ENCODE measurements at places on chromosomes 2 and 18.

DNA sequence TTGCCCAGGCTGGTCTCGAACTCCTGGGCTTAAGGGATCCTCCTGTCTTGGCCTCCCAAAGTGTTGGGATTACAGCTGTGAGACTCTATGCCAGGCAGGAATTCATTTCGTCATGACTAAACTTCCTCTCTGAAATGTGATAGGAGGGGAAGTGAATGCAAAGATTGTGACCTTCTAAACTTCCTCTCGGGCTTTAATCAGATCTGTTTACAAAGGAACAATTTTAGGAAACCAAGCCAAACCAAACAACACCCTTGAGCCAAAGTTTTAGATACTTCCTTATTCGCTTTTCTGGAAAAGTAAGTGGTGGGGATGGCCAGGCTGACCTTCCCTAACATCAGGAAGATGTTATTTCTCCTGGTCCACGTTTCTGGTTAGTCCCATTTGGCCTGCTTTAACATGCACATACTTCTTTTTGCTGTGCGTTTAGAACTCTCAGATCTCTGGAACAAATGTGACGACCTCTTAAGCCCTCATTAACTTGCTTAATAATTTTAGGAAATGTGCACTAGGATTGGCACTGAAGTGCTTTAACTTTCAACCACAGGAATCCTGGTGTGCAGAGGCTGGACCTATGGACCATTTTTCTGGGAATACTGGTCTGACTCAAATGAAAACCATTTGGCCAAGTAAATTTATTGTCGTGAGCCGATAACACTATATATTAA lies 33.2 kb upstream of the YES1 start:
- DNase-seq: no peak

GRCh38 chr2:237708961-237709360 lies 81.6 kb downstream of the LRRFIP1 start:
- DNase-seq: no peak

DNA sequence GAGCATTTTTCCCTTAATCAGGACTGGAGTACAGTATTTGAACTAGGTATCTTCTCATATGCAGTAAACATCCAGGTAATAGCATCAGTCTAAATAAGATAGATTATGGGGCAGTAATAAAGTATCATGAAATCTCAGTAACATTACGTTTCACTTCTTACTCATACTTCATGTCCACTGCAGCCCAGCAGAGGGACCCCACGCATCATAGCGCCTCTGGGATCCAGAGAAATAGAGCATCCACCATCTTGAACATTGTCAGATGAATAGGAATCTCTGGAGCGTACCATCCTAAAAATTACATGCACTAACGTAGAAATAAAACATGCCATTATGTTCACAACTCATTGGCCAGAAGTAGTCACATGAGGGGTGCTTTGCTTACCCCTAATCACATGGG lies 499.0 kb downstream of the CPS1 start:
- DNase-seq: no peak

DNA sequence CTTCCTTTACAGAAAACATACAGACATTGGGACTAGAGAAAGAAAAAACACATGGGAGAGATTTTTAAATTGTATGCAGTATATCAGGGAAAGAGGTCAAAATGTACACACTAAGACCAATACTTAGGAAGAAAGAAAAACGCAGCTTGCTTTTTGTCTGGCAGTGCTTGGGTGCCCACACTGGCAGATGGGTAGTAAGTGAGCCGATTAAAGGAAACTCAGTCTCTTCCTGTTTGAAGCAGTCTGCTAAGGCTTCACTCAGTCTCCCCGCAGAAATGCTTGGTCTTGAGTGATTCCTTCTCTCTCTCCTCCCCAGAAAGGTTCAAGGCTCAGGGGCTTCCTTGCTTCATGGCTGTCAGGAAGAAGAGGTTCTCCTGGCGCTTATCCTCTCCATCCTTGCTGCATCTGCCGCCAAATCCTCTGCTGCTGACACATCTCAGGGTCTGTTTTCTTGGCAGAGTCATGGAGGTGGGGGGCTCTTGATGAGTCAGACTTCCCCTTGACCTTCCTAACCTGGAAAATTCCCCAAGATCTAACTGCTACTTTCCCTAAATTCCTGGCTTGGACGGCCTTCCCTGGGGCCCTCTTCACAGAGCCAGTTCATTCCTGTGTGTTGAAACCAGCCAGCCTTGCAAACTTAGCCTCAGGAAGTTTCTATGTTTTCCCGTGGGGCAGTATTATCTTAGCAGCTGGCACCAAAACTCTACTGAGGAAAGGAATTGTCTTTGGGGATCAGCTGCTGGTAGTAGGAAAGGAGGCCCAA lies 10.5 kb upstream of the TMSB10 start:
- no peak for DNase-seq

DNA sequence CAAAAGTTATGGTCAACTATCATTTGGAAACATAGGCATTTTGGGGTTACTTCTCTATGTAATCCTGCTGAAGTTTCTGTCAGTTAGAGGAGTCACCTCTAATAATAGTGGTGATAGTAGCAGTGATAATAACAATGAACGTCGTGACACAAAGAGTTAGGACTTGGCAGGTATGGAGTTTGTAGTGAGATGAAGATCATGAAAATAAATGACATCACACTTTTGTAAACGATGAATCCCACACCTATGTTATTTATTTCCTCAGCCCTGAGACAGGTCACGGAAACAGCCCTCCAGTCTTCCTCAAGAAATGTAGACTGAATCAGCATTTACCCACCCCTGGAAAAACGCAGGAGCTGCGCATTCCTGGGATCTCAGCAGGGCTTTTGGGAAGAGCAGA lies 38.8 kb downstream of the TSN start:
- DNase-seq: no peak

DNA sequence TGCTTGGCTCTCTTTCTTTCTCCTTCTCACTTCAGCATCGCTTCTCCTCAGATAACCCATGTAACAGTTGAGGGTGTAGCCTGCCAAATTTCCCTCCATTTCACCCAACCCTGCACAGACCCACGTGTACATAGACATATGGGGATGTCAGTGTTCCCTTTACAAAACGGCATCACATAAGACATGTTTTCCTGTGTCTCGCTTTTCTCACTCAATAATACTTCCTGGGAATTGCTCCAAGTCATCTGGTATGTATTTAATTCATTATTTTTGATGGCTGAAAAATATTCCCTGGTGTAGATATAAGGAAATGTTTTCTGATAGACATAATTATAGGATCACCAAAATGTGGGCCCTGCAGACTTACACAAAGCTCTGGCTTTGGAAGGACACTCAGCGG lies 176.8 kb downstream of the LOXHD1 start:
- no peak for DNase-seq

GRCh38 chr2:1140389-1141003 lies 189.8 kb downstream of the SNTG2 start:
- no peak for DNase-seq

GRCh38 chr2:181163139-181163538 lies 182.7 kb downstream of the UBE2E3 start:
- DNase-seq: no peak

DNA sequence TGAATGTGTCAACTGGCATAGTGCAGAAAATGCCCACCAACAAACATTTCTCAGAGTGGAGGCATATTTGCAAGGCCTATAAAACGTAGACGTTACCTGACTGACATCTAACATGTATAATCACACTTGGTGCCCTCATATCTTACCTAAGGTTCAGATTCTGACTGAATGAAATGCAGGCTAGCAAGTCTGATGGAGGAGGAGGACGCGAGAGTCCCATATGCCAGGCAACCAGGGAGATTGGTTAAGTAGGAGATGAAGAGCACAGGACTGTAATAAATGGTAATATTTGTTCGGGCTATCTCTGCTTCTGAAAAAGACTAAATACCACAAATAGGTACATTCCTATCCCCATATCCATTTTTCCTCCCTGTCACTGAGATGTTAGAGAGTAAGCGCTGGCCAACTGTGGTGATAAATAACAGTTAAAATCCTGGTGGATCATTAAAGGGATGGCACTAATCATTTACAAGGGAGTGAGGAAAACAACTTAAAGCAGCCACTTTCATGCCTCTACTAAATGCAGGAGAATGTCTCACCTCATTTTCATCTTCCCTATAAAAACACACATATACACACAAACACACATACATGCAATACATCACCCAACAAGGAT lies 217.2 kb downstream of the TMEM163 start:
- DNase-seq: no peak

DNA sequence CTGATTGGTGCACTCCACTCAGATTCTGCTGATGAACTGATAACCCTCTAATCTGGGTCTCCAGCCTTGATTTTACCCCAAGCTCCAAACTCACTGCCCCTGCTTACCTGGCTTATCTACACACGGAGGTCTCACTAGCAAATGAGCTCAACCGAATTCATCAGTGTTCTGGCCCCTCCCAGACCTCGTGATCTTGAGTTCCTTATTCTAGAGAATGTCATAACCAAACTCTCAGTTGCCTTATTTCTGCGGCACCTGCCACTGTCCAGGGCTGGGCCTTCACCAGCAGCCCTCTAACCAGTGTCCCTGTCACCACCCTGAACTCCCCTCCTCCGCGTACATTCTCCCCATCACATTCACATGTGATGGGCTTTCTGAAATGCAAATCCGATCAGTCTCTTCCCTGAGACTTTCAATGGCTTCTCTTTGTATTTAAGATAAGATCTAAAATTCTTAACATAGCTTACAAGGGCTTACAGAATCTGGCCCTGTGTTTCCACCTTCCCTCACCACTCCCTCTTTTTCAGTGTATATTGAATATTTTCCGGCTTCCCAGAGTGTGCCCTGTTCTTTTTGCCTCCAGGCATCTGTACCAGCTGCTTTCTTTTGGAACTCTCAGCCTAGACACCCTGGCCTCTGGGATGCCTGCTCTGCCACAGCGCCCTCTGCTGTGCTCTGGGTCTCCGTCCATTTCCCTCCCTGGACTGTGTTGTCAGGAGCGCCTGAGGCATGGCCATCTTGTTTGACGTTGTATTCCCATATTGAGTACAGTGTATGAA lies 31.1 kb downstream of the NAB1 start:
- no peak for DNase-seq

- DNase-seq: no peak
Observed at GRCh38 chr2:68214381-68214780, 38.0 kb downstream of the PPP3R1 start.

GRCh38 chr18:34789768-34790344 lies 79.8 kb downstream of the DTNA start:
- no peak for DNase-seq

DNA sequence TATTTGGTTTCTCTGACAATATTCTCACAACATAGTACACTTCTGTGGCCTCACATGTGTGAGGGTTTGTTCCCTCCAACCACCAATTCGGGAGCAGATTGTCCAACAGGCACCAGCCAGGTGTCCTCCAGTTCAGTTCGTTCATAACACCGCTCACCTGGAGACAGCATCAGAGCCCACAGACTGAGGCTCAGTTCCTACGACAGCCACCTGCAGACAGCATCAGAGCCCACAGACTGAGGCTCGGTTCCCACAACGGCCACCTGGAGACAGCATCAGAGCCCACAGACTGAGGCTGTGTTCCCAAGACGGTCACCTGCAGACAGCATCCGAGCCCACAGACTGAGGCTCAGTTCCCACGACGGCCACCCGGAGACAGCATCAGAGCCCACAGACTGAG lies 58.2 kb upstream of the SNTG2 start:
- DNase-seq: no peak

DNA sequence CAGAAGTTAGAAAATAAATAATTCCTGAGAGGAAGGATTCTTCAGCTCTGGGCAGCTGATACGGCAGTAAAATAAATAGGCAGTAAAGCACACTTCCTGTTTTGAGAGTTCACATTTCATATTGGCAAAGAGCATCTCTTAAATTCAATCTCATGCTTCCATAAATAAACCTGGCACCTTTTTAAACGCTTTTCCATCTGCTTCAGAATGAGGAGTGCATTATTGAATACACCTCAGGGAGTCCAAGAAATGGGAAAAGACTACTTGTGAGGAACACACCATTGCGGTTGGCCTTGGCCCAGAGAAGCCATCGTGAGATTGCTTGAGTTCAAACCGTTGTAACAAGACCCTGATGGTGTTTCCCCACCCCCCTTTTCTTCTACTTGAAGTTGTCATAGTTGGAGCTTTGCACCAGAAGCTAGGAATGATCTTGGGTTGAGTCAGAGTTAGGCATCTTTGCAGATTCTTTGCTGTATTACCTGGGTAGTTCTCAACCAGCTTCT lies 123.9 kb downstream of the RDH14 start:
- no peak for DNase-seq

DNA sequence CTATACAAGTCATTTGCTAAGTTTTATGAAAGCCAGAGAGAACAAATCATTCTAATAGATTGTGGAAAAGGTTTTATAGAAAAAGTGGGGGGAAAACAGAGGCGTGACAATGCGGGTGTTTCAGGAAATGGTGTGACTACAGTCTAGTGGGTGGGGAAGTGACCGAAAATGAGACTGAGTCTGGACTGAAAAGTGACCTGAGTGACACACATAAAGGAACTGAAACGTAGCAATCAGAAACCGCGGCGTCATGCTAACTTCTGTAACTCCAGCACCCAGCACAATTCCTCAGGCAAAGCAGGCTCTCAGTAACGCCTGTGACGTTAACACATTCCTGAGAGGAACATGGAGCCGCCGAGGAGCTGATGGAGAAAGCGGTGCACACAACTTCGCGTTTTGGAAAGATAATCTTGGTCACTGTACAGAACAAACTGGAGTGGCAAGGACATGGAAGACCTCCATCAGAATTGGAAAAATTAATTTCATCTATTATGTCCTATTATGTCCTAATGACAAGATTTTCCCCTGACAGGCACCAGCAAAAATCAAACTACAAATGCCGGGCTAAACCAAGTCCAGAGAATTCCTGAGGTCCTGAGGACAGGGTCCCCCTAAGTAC lies 1.4 kb upstream of the CD226 start:
- DNase-seq: no peak

- peak; percentile 58 for DNase-seq
Observed at GRCh38 chr2:2181493-2181892, 149.6 kb downstream of the MYT1L start.

DNA sequence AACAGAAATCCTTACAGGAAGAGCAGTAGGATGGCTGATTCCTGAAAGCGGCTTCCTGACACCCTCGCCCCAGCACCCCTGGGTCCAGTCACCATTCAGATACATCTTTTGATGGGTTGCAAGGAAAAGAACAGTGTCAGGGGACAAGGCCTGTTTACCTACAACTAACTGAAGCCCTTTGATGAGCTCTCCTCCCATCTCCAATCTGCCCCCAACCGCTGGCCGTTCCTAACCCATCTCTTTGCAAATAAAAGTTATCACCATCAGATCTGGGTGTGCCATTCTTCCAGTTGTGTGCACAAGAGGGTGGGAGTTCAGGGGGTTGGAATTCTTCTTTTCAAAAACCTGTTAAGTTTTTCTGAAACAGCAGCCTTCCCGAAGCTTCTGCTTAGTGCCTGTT lies 48.9 kb downstream of the ARL4C start:
- DNase-seq: no peak

- no peak for DNase-seq
Observed at GRCh38 chr18:23203891-23204432, 68.7 kb downstream of the CABLES1 start.

- DNase-seq: no peak
Observed at GRCh38 chr2:8537562-8538155, 144.2 kb upstream of the ID2 start.

- DNase-seq: no peak
Observed at GRCh38 chr2:232321156-232321816, 57.3 kb upstream of the ALPP start.

Data from NCI-H187 (cell line).